Tibial nerve (tissue), 4 donors: ENCODE measurements at places on chromosomes 2 and 18. TPM values are rescaled to one million over a fixed set of nuclear protein-coding genes. Genes with fewer than 3 reads are reported as not detected.

The KIAA2012 gene
- not detected for total RNA-seq

- H3K36me3 ChIP-seq = no peaks in the 10 kb centered on the region
- H3K27ac ChIP-seq = no peak overlapping the region
- H3K27me3 ChIP-seq = no peaks in the 10 kb centered on the region
- DNase-seq = no peak
- H3K4me1 ChIP-seq = no peaks in the 10 kb centered on the region
- no peak overlapping the region for H3K4me3 ChIP-seq
Observed at GRCh38 chr18:57995331-57995730, 48.7 kb upstream of the NEDD4L start.

The HOXD8 gene
- total RNA-seq = 18.2 TPM

- no peaks in the 10 kb centered on the region for H3K27me3 ChIP-seq
- no peak overlapping the region for H3K27ac ChIP-seq
- no peaks in the 10 kb centered on the region for H3K4me1 ChIP-seq
- no peaks in the 10 kb centered on the region for H3K36me3 ChIP-seq
- H3K4me3 ChIP-seq = no peak overlapping the region
Observed at GRCh38 chr2:120503793-120504571, 158.0 kb downstream of the INHBB start.

The RIT2 gene
- total RNA-seq = not detected
